Left forelimb (tissue), 1 donor: ENCODE measurements at places on chromosomes 5 and 9.

- DNase-seq: no peak
These were observed 22.4 kb downstream of the SH3TC2 start for GRCh38 chr5:149040421-149040820.

- no peak for DNase-seq
These were observed 82.5 kb downstream of the SEMA6A start for GRCh38 chr5:116492016-116492623.

DNA sequence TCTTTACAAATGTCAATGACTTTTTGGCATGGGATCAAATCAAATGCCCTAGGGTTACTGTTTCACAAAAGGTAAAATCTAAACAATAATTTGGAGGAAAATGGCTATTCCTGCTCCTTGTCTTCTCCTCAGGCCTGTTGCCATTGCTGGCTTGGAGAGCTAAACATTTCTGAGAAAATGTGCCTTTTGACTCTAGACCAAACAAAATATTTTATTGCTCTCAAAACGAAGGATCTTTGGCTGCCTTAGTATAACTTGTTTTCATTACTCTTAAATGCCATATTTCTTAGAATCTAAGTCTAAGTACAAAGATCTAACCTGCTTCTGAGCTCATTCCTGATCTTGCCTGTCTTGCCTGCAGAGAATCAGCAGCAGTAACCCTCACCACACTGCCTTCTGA lies 116.6 kb downstream of the MUSK start:
- DNase-seq: no peak

DNA sequence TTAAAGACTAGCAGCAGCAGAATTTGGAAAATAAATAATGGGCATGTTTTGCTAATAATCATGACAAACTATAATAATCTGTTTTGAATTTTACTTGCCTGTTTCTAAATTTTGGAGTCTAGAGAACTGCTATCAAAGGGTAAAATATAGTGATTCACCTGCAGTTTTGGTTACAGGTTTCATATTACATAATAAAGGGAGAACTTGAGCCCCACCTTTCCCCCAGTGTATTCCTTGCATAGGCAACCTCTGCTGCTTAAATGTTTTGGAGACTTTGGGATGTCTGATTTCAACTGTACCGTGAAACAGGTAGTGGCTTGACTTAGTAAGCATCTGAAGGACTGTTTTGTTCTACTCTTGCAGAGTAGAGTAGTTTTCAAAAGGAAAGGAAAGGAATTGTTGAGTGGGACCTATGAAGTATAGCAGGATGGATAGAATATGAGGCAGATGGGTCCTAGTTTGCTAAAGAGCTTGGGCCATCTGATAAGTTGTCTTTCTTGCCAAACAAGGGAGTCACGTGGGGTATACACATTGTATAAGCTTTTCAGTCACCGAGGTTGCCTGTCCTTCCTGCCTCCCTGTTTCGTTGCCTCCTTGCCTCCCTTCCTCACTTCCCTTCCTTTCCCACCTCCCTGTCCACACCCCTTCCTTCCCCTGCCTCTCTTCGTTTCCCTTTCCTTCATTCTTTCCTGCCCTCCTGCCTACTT lies 19.1 kb downstream of the CREBRF start:
- no peak for DNase-seq

DNA sequence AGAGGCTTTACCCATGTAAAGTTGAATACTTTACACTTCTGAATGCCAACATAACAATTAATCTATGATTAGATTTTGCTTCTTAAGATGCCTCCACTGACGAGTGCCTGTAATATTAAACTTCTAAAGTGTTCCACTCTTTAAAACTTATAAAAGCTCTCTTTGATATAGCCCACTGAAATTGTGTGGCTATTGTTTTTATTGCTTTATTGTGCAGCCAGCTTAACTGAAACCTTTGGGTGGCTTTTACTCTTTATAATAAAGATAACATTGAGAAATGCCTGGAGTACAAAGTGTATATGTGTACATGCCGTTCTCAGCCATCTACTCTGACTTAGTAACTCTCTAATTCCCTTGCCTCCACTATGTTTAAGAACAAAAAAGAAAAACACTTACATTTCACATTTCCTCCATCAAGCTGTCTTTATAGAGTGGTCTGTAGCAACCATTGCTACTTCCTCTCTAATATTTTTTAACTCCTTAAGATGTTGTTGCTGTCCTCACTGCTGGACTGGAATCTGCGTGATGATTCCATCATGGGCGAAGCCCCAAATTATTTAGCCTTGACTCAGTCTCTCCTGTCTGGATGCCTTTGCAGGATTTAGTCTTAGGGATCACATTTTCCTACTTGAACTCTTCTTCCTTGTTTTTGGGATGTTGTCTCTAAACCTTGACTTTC lies 9.1 kb downstream of the PIK3R1 start:
- DNase-seq: no peak

- DNase-seq: no peak
These were observed 189.0 kb upstream of the PUM3 start for GRCh38 chr9:3032898-3033297.

GRCh38 chr5:166382031-166382430 lies 1909.4 kb upstream of the WWC1 start:
- no peak for DNase-seq

DNA sequence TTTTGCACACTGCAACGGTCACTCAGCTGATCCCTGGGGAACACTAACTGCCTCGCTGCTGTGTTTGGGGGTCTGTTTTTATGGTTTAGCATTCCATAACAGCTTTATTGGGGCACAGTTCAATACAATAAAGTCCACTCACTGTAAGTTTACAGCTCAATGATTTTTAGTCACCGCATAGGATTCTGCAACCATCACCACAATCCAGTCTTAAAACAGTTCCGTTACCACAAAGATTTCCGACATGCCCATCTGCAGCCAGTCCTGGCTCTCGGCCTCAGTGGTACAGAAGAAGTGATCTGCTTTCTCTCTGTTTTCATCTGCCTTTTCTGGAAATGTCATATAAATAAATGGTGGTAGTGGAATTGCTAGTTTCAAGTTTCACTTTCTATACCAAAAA lies 23.6 kb downstream of the OR2V2 start:
- no peak for DNase-seq
